Stomach (tissue), 19 donors: ENCODE measurements at places on chromosomes 11 and 22. TPM values are rescaled to one million over a fixed set of nuclear protein-coding genes. Genes with fewer than 3 reads are reported as not detected.

The GGTLC2 gene
- not detected for total RNA-seq

The SYT8 gene
- 13.4 TPM for total RNA-seq

The APOBEC3H gene
- total RNA-seq = not detected

The POTEH gene
- not detected for total RNA-seq

The NXPE4 gene
- not detected for total RNA-seq

The TMX2 gene
- 20.1 TPM for total RNA-seq

The TRIM6 gene
- total RNA-seq = not detected

The KCNQ1OT1 gene
- total RNA-seq = 4.6 TPM

The ZNF215 gene
- total RNA-seq = 12.3 TPM

The SPA17 gene
- not detected for total RNA-seq

The KCNA4 gene
- not detected for total RNA-seq

The SLC22A8 gene
- total RNA-seq = not detected

The SLC5A12 gene
- total RNA-seq = not detected

The MS4A12 gene
- total RNA-seq = 2.9 TPM

The TMEM138 gene
- 24.4 TPM for total RNA-seq

The FGF19 gene
- not detected for total RNA-seq

The SBF2 gene
- total RNA-seq = 24.0 TPM

The OR52I1 gene
- not detected for total RNA-seq

The CRYBB2 gene
- total RNA-seq = not detected

The AMOTL1 gene
- 11.0 TPM for total RNA-seq

The EXPH5 gene
- total RNA-seq = 23.7 TPM

The GGT1 gene
- total RNA-seq = 5.7 TPM

The NCAM1 gene
- total RNA-seq = 41.3 TPM

The FOLR3 gene
- total RNA-seq = not detected

The SMIM35 gene
- not detected for total RNA-seq

The PHF21B gene
- not detected for total RNA-seq

The CXCR5 gene
- total RNA-seq = 0.14 TPM

The FXYD2 gene
- total RNA-seq = not detected

The PIH1D2 gene
- total RNA-seq = not detected

The RASSF10 gene
- total RNA-seq = 2.2 TPM

The LBHD1 gene
- total RNA-seq = 10.3 TPM

The EHF gene
- total RNA-seq = 142 TPM

The LGR4 gene
- 33.5 TPM for total RNA-seq

The OR8G5 gene
- not detected for total RNA-seq

The NUDT8 gene
- total RNA-seq = not detected

The KCNJ1 gene
- not detected for total RNA-seq

The BLID gene
- total RNA-seq = 3.1 TPM

The ANO9 gene
- total RNA-seq = 25.5 TPM

The HEPACAM gene
- total RNA-seq = not detected

The CRYBB3 gene
- total RNA-seq = not detected

The TMEM132A gene
- total RNA-seq = 85.3 TPM
